ENCODE measurements at places on chromosomes 5 and 9. TPM values are rescaled to one million over a fixed set of nuclear protein-coding genes. Genes with fewer than 3 reads are reported as not detected.

- H3K4me1 ChIP-seq: no peaks in the 10 kb centered on the region
- H3K27ac ChIP-seq: no peak overlapping the region
- no peaks in the 10 kb centered on the region for H3K27me3 ChIP-seq
- no peak overlapping the region for H3K4me3 ChIP-seq
- no peaks in the 10 kb centered on the region for H3K36me3 ChIP-seq
- DNase-seq: no peak
Observed at GRCh38 chr5:27598576-27598975, 560.2 kb upstream of the CDH9 start.

- no peak overlapping the region for H3K4me3 ChIP-seq
- H3K4me1 ChIP-seq: no peaks in the 10 kb centered on the region
- no peak overlapping the region for H3K27ac ChIP-seq
- H3K36me3 ChIP-seq: no peaks in the 10 kb centered on the region
- H3K27me3 ChIP-seq: no peaks in the 10 kb centered on the region
Observed at GRCh38 chr9:16825971-16826625, 44.4 kb downstream of the BNC2 start.

The FRRS1L gene
- not detected for total RNA-seq

The SOWAHA gene
- total RNA-seq: 0.07 TPM

The PHAX gene
- total RNA-seq: 68.2 TPM
